ENCODE measurements at places on chromosomes 12 and 14. TPM values are rescaled to one million over a fixed set of nuclear protein-coding genes. Genes with fewer than 3 reads are reported as not detected.

The KRT6A gene
- total RNA-seq: not detected

The GARIN6 gene
- total RNA-seq: not detected

The HOXC10 gene
- total RNA-seq: not detected

The C14orf180 gene
- not detected for total RNA-seq

The SIRT4 gene
- total RNA-seq: 3.6 TPM

The ATP23 gene
- 10.1 TPM for total RNA-seq

The NEK9 gene
- 51.3 TPM for total RNA-seq

The RNF212B gene
- not detected for total RNA-seq

The PTGER2 gene
- 1.6 TPM for total RNA-seq

The REM2 gene
- total RNA-seq: not detected

The TIMELESS gene
- total RNA-seq: 15.9 TPM

The ITGB7 gene
- total RNA-seq: 0.54 TPM

The SMIM41 gene
- total RNA-seq: 0.98 TPM

The NOS1 gene
- not detected for total RNA-seq

The RHOJ gene
- total RNA-seq: 7.4 TPM

The MBD6 gene
- total RNA-seq: 4.2 TPM

The OLR1 gene
- not detected for total RNA-seq

The ACSM4 gene
- total RNA-seq: not detected

The HHIPL1 gene
- total RNA-seq: 5.1 TPM

The SOS2 gene
- 33.2 TPM for total RNA-seq

The ATP2B1 gene
- total RNA-seq: 56.8 TPM

The JAG2 gene
- 0.63 TPM for total RNA-seq

The VRTN gene
- not detected for total RNA-seq

The CCDC60 gene
- total RNA-seq: not detected

The KIF5A gene
- 0.72 TPM for total RNA-seq

The GRIP1 gene
- 0.90 TPM for total RNA-seq

The P2RX2 gene
- not detected for total RNA-seq

The KRT71 gene
- not detected for total RNA-seq

The NTS gene
- total RNA-seq: 0.09 TPM

The TRHDE gene
- total RNA-seq: 1.1 TPM

The EML1 gene
- total RNA-seq: 80.3 TPM

The DCN gene
- 2,298 TPM for total RNA-seq

The ANO2 gene
- total RNA-seq: not detected

The LMO3 gene
- 3.6 TPM for total RNA-seq

The REP15 gene
- 3.5 TPM for total RNA-seq

The ERP27 gene
- not detected for total RNA-seq

The DBX2 gene
- 0.08 TPM for total RNA-seq

The ADAMTS20 gene
- not detected for total RNA-seq

The CDH24 gene
- total RNA-seq: 2.4 TPM

The PTPRO gene
- 0.57 TPM for total RNA-seq

The RDH12 gene
- not detected for total RNA-seq

The HOXC11 gene
- not detected for total RNA-seq

The LMNTD1 gene
- not detected for total RNA-seq

The TMEM119 gene
- total RNA-seq: 164 TPM

The RTL1 gene
- not detected for total RNA-seq

The CSRP2 gene
- total RNA-seq: 26.7 TPM

The CLECL1 gene
- not detected for total RNA-seq

The SUOX gene
- 40.4 TPM for total RNA-seq

The ACOT4 gene
- total RNA-seq: 0.72 TPM

All from fibroblast of the aortic adventitia (primary cell).